ENCODE measurements at places on chromosomes 5 and 9.

- DNase-seq: no peak
Measured at GRCh38 chr5:65247594-65247993, 234.1 kb downstream of the ADAMTS6 start.

DNA sequence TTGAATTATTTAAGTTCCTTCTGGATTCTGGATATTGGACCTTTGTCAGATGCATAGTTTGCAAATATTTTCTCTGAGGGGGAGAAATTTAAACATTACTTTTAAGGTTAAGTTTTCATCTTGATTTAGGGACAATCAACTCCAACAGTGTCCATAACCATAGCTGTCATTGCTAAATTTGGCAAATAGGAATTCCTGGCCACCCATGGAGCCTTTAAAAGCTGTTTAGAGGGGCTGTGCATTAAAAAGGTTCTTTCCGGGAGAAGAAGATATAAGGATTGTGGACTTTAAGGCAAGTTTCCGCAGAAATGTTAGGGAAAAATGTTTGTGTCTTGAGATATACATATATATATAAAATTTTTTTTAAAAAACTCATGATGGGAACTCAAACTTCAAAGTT is 339.7 kb downstream of the ADAMTS6 start:
- no peak for DNase-seq

DNA sequence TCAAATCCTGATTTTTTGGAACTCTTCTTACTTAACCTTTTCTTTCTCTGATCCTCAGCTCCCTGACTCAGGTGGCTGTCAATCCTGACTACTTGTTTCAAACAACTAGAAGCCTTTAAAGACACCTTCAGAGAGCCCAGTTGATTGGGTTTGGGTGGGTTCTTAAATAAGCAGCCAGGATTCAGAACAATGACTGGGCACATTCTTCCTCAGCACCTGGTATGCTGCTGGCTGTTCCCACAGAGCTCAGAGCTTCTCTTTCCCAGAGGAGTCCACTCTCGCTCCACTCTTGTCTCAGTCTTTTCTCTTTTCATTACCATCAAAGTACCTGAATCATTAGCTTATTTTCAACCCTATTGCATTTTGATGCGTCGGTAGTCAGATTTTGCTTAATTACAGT is 22.5 kb downstream of the PCSK5 start:
- DNase-seq: no peak

DNA sequence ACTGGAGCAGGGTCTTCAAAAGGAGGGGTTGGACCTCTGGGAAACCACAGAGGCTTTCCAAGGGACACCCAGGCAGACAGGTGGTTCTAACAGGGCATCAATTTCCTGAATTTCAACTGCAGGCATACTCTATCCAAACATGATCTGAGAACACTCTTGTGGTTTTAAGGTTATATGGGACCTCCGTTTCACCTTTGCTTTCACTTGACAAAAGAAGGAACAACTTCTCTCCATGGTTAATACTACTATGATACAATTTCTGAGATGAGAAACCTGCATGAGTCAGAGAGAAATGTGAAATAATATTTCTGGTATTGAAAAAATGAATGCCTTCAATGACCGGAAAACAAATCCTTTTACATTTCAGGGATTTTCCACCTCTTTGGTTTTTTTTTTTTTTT is 28.0 kb upstream of the ERAP1 start:
- no peak for DNase-seq

- no peak for DNase-seq
Measured at GRCh38 chr5:139919308-139919707, 123.7 kb downstream of the PSD2 start.

GRCh38 chr9:119029886-119030285 is 339.3 kb downstream of the BRINP1 start:
- no peak for DNase-seq

GRCh38 chr9:32045513-32045912 is 338.9 kb upstream of the ACO1 start:
- no peak for DNase-seq
